ENCODE measurements at places on chromosomes 5 and 9.

GRCh38 chr9:35073279-35073612 is 821 bp upstream of the VCP start:
- DNase-seq, result no peak

DNA sequence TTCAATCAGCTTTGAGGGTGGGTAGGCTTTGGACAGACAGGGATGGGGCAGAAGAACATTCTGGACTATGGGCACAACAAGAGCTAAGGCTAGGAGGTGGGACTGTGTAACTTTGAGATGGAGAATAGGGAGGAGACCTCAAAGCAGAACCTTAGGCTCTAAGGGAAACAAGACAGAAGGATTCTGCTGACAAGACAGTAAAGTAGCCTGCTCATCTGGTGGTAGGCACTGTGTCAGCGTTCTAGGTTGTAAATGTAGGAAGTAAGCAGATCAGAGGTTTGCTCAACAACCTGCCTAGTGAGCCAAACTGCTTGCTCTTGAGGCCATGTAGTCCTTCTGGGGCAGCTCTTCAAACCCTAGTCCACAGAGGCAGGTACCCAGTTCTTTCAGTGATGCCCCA is 15.0 kb upstream of the IL12B start:
- no peak for DNase-seq

GRCh38 chr5:42984307-42984706 is 55.8 kb downstream of the ANXA2R start:
- no peak for DNase-seq

- no peak for DNase-seq
Observed at GRCh38 chr5:20683241-20683940, 695.4 kb upstream of the CDH18 start.

- DNase-seq, result no peak
Observed at GRCh38 chr5:177501874-177502678, 4.7 kb upstream of the PDLIM7 start.

- no peak for DNase-seq
Observed at GRCh38 chr5:107968998-107969397, 298.3 kb upstream of the EFNA5 start.

DNA sequence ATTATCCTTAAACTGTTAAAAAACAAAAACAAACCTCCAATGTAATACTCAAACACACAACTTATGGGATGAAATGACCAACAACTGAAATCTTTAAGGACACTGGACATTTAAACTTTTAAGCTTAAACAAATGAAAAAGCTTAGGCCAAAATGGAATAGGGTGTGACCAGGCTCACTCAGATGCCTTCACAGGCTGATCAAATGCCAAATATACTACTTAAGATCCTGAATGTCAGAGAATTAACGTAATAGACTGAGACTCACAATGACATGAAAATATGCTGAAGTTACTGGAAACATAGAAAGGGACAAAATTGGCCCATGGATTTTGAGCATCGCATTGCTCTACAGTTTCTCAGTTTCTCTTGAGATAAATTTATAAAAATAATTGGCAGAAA is 286.8 kb downstream of the ADAMTS6 start:
- no peak for DNase-seq

GRCh38 chr9:81374459-81375186 is 314.7 kb downstream of the TLE1 start:
- DNase-seq, result no peak

Data from esophagus squamous epithelium (tissue), 5 donors.